ENCODE measurements at places on chromosomes 16 and 17. TPM values are rescaled to one million over a fixed set of nuclear protein-coding genes. Genes with fewer than 3 reads are reported as not detected.
A peak's percentile ranks its signal among the peaks of the same experiment; 100 is the strongest.

DNA sequence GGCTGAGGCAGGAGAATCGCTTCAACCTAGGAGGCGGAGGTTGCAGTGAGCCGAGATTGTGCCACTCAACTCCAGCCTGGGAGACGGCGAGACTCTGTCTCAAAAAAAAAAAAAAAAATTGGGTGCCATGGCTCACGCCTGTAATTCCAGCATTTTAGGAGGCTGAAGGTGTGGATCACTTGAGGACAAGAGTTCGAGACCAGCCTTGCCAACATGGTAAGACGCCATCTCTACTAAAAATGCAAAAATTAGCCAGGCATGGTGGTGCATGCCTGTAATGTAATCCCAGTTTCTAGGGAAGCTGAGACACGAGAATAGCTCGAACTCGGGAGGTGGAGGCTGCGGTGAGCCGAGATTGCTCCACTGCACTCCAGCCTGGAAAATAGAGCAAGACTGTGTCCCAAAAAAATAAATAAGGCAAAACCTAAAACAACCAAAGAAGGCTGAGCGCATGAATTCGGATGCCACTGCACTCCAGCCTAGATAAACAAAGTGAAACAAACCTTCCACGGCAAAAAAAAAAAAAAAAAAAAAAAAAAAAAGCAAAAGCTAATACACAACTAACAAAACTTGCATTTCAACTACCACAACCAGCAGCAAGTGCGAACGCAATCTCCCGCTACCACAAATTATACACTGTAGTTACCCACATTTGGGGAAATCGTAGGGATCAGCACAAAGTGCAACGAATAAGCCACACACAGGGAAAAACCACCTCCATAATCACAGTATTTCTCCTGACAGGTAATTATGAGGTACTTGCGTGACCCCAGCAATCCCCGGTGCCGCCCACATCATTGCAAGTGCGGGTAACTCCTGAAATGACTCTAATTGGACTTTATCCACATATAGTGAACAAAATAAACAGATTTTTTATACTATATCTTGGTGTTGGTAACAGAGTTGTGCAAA lies 25.6 kb downstream of the TEX14 start:
- DNase-seq: no peak

GRCh38 chr17:930258-930657 lies 49.3 kb downstream of the NXN start:
- no peak for DNase-seq

GRCh38 chr17:30415491-30415890 lies 36.8 kb downstream of the CPD start:
- DNase-seq: no peak

The LGALS9 gene
- 3.9 TPM for total RNA-seq

DNA sequence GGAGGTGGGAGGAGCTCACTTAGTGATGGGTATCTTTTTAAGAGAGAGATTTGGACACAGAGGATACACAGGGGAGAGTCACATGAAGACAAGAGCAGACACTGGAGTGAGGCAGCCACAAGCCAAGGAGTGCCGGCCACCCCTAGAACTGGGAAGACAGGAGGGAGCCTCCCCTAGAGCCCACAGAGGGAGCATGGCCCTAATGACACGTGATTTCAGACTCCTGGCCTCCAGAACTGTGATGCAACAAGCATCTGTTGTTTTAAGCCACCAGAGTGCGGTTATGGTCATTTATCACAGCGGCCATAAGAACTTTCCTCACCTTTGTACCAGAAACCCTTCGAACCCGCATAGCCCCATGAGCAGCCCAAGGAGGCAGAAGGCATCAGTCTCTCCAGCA lies 33.3 kb downstream of the SLC38A8 start:
- no peak for DNase-seq

- DNase-seq: no peak
Measured at GRCh38 chr16:68893710-68894705, 50.7 kb downstream of the TANGO6 start.

- DNase-seq: peak; percentile 63
Measured at GRCh38 chr17:68378268-68379176, 78.8 kb downstream of the WIPI1 start.
